Esophagus squamous epithelium (tissue), 5 donors: ENCODE measurements at places on chromosomes 1 and 21.

DNA sequence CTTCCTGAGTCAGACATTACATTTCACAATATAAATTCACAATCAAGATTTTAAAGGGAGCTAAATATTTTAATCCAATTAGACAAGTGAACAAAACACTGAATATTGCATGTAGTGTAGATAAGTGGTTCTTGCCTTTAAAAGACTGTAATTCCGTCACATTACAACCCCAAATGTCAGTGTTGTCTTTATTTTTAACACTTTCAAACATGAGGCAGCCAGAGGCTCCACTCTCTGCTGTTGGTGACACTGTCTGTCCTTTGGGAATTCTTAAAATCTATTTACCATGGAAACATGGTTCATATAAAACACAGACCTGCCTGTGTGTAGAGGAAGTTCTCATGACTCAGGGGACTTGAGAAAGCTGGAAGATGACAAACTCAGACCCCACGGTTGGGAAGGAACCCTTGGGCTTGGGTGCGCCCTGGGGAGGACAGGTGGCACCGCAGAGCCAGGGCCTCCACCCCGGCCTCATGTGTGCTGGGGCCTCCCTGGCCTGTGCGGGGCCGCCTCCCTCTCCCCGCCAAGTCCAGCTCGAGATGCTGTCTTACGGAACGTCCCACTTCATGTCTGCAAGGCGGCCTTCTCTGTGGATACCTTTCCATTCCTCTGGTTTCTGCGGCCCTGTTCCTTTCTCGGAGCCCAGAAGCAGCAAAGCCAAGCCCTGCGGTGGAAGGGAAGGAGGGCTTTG, 239.0 kb downstream of the SDCCAG8 start:
- DNase-seq = no peak

DNA sequence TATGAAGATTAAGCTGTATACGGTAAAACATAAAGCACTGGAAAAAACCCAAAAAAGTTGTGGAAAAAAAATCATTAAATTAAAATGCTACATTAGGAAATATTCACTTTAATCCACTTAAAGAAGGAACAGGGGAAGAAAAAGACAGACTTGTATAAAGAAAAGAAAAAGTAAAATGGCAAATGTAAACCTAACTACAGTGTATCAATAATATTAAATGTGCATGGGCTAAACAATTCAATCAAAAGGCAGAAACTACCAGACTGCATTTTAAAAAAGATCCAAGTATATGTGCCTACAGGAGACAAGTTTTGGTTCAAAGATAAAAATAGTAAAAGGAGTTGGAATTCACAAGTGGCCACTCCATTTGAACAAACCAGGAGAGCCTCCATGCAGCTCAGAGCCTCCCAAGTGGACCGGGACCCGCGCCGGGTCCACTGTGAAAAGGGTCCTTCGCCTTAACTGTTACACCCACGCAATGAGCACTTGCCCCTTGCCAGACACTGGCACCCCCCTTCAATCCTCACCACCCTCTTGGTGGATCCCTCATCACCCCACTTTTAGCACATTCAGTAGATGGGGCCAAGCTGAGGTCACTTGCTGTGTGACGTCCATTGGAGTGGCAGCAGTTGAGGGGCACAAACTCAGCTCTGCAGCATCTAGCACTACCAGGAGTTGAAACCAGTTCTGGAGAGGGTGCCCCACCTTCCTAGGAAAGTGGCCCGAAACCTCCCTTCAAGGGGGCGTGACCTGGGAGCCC, 898 bp downstream of the C1orf174 start:
- DNase-seq = no peak

- DNase-seq = no peak
Observed at GRCh38 chr1:54248966-54249365, 49.0 kb downstream of the MRPL37 start.

DNA sequence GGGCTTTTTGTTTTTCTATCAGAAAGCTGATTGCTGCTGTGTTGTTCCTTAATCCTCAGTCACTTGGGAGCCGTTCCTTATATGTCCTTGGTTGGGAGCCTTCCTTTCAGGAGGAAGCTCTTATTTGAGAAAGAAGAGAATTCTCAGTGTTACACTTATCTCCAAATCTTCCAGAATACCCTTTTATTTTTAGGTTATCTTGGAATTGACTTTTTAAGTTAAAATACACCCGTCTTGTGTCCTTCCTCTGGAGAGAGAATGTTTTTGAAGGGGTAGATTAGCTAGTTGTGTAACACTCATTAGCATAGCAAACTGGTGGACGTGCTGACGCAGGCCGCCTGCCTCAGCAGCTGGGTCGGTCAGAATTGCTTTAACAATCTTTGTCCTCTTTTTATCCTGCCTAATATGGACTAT, 42.1 kb downstream of the LRRC8B start:
- DNase-seq = no peak

DNA sequence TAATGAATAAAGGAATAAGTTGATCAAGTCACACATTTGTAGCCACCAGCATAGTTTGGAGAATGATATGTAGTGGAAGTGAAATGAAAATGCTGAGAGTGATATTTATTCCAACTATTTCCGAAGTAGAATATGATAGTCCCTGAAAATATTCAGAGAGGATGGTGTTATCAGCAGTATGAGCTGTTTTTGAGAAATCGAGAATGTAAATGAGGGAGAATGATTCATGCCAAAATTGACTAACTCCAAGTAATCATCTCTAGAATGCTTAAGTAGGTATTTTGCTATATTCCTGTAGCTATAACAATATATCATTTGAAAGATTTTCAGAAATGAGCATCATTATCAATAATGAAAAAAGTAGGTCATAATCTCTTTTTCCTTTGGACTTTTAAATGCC, 178.9 kb downstream of the PDE4B start:
- DNase-seq = no peak

GRCh38 chr1:113917400-113918082, 11.6 kb upstream of the HIPK1 start:
- DNase-seq = no peak

- no peak for DNase-seq
Observed at GRCh38 chr1:39575191-39576015, 1.2 kb downstream of the PABPC4 start.

DNA sequence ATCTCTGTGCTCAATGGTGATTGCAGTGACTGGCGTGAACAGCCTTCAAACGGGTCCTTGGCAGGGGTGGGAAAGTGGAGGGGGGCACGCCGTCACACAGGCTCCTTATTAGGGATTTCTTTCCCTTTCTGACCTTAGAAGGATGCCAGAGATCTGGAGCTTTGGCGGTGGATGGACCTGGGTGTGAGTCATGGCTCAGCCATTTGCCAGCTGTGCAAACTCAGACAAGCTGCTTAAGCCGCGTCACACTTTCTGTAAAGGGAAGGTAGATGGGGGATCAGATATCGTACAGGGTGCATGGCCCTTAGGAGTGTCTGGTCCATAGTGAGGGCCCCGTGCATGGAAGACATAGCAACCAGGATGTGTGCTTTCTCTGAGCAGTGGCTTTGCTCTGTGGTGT, 48.3 kb upstream of the C1orf174 start:
- no peak for DNase-seq

- DNase-seq = no peak
Observed at GRCh38 chr1:186618401-186619170, 61.6 kb downstream of the PTGS2 start.

- no peak for DNase-seq
Observed at GRCh38 chr1:201085902-201086735, 26.1 kb downstream of the CACNA1S start.

DNA sequence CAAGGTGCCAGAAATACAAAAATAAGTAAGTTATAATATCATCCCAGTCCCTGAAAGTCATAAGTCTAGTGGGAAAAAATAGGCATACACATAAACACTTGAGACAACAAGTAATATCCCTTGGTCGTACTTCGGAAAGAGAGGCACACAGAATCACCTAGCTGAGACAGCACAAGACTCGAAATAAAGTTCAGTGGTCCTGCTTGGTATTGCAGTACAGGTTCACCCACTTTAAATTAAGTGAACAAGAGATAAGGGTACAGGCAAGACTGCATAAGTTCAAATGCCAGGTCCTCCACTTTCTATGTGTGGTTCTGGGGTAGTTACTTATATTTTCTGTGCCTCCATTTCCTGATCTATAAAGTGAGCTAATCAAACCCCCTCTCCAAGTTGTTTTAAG, 47.6 kb downstream of the SEC16B start:
- DNase-seq = no peak

DNA sequence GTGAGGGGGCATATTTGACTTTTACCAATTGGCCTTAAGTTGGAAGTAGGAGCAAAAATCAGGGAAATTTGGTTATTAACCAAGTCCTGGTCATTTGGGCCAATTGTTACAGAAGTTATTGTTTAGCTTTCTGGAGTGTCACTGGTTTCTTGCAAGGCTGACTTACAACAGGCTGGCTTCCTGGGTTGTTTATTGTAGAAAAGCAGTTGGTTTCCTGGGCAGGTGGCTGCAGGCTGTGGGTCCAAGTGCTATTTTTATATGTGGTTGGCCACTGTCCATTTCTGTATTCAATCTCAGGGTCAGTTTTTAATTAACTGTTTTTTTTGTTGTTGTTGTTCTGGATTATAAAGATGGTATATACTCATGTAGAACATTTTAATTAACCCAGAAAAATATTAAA, 174.1 kb downstream of the KCNJ6 start:
- no peak for DNase-seq

GRCh38 chr1:201625851-201626251, 86.9 kb downstream of the NAV1 start:
- DNase-seq = no peak

- DNase-seq = no peak
Observed at GRCh38 chr1:31793586-31794285, 22.1 kb downstream of the SPOCD1 start.

DNA sequence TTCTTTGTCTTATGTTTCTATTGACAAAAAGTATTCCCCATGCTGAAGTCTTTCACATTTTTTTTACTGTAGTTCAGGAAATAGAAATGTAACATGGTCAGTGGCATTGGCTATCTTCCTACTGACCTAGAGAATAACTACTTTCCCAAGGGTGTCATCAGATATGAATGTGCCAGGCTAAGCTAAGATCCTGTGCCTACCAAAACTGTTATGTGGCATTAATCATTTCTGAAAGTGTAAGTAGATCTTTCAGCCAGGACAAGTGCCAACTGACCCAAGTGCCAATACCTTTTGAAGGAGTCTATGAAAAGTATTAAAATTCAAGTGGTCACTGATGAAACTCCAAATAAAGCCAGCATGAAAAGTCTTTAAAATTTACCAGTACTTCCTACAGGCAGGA, 165.3 kb downstream of the TNFSF18 start:
- DNase-seq = no peak

GRCh38 chr1:247408100-247408499, 7.9 kb upstream of the NLRP3 start:
- DNase-seq = no peak

DNA sequence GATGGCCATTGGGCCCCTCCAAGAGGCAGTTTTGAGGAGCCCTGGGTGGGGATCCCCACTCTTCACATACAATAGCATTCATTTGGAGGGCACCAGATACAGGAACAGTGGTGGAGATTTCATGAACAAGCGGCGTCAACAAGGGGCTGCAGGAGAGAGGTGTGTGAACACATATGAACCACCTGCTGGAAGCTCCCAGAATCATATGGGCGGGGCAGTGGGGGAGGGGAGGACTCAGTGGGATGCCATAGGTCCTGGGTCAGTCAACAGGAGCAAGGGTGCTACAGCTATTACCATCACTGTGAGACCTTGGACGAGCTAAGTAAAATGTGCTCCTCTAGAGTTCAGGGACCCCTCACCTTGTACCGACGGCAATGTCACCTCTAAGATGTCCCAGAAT, 100.4 kb upstream of the IRF2BP2 start:
- DNase-seq = no peak

GRCh38 chr21:18801468-18801867, 397.9 kb upstream of the TMPRSS15 start:
- DNase-seq = no peak

DNA sequence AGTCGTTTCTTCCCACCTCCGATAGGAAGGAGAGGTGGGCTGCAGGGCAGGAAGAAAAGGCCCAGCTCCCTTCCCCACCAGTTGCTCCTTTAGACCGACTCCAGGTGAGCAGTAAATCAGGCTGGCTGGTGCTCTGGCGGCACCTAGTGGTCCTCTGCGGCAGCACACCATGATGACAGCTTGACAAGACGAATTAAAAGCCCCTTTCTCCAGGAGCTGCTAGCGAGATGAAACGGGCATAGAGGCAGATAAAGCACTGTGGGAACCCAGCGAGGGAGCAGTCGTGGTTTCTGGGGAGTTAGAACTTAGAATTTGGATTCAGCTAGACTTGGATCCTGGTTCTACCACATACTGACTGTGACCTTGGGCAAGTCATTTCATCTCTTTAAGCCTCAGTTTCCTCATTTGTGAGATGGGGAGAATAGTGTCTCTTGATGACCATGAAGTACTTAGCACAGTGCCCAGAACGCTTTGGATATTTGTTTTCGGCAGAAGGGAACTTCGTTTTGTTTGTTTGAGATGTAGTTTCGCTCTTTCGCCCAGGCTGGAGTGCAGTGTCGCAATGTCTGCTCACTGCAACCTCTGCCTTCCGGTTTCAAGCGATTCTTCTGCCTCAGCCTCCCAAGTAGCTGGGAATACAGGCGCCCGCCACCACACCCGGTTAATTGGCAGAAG, 21.8 kb upstream of the COL9A2 start:
- no peak for DNase-seq

- DNase-seq = no peak
Observed at GRCh38 chr1:164622068-164622845, 63.3 kb downstream of the PBX1 start.

GRCh38 chr1:24931146-24931467, 1.0 kb upstream of the RUNX3 start:
- DNase-seq = no peak

GRCh38 chr1:94247138-94248094, 10.0 kb upstream of the ARHGAP29 start:
- DNase-seq = no peak

DNA sequence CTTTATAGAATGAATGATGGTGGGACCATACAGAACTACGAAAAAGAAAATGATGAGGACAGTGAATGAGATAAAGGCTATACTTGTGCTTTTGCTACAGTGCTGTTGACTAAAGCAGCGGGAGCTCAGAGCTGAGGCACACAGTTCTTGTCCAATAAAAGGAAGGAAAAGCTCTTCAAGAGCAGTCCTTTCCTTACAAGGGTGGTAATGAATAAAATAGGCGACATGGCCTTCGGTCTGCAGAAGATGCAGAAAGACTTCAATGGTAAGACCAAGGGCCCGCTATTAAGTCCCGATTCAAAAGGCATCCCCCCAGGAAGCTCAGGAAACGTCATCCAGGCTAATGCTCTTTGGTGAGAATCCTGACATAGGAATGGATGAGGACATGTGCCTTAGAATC, 44.4 kb downstream of the GNG12 start:
- DNase-seq = no peak

DNA sequence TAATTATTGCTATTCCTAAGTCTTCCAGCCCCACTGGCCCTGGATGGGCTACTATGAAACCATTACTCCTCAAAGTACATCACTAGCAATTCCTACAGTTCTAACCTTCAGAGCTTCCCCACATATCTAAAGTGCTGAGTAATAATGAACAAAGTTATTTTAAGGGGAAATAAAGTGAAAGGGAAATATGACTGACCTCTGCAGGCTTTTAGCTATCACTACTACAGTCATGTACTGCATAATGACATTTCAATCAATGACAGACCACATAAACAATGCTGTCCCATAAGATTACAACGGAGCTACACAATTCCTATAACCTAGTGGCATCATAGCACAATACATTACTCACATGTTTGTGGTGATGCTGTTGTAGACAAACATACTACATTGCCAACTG, 32.5 kb upstream of the ASPM start:
- no peak for DNase-seq
